Hematopoietic multipotent progenitor cell treated with erythropoietin and hydrocortisone succinate and interleukin-3 and kit ligand, for 8 days (in vitro differentiated cells): ENCODE measurements at places on chromosomes 12 and 14.

DNA sequence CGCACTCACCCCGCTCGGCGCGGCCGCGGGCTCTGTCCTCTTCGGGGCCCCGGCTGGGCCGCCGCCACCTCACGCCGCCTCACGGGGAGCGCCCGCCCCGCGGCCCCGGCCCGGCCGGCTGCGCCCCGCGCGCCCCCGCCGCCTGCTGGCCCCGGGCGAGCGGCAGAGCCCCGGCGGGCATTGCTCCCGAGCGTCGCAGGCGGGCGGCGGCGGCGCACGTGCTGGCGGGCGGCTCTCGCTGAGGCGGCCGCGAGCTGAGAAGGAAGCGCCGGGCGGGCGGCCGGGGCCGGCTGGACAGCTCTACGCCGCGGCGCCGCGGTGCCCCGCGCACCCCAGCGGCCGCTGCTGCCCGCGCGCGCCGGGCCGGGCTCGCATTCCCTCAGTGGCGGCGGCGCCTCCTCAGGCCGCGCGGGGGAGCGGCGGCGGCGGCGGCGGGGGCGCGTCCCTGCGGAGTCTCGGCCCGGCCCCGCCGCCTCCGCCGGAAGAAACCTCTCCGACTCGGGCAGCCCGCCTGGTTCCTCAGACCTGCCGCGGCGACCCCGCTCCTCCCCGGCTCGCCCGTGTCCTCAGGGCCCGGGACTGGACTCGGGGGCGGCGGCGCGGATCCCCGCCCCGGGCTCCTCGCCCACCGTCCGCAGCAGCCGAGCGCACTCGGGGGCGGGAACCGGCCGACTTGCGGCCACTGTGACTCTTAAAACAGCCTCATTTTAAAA, at the start of gene PITPNM2:
Gene PITPNM2 (minus strand): TSS at position 347 of the 713 bp plus-strand sequence. CDS start 116,500 bp downstream, outside the sequence.
- peak; percentile 45 for DNase-seq

DNA sequence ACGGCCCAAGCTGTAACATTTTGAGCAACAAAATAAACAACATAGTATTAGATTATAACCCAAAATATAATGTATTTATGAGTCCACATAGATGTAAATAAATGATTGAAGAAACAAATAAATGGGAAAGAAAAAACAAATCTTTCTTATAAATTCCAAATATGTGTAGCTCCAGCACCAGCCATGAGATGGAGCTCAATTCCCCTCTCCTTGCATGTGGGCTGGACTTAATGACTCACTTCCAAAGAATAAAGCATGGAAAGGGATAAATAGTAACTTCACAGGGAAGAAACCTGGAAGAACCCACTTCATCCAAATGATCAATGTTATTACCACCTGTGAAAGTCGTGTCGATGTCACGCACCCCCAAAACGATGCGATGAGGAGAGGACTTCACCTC, 158.8 kb downstream of the RPAP3 start:
- DNase-seq = peak; percentile 6

- no peak for DNase-seq
Observed at GRCh38 chr14:92962831-92963095, 39.8 kb downstream of the CHGA start.

DNA sequence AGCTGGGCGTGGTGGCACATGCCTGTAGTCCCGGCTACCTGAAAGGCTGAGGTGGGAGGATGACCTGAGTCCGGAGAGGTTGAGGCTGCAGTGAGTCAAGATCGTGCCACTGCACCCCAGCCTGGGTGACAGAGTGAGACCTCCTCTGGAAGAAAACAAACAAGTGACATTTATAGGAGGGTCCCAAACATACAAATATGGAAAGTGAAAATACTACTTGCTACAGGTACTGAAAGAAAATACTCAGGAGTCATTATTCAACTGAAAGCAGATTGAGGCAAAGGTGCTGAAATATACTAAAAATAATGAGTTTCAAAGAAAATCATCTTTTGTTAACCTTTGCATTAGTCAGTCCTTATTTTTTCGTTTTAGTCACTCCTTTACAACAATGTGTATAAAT, 53.5 kb downstream of the ETV6 start:
- no peak for DNase-seq

DNA sequence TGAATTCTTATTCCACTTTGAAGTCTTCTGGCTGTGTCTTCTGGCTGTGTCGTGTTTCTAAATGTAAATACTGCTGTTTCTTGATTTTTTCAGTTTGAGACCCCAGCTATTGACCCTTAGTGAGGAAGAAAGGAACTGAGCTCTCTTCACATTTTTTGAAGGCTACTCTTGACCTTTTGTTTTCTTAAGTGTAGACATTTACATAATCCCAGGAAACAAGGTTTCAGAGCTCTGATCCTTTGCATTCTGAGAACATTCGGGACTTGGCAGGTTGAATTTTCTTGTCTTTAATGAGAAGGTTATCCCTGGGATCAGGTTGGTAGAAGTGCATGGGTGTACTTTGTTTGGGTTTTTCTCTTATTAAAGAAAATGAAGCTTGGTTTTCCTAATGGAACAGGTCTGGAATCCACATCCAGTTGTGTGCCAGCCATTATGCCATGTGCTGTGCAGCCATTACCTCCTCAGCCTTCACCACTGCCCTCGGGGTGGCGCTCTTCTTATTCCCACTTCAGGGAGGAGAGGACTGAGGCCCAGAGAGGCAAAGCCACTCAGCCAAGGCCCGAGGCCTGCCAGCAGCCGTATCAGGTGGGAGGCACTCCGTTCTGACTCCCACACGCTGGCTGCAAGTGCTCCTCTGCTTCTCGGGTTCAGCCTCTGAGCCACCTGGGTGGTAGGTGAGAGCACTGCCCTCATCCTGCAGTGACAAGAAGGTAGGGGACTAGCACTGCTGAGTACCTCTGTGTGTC, 120.9 kb downstream of the BEGAIN start:
- no peak for DNase-seq

DNA sequence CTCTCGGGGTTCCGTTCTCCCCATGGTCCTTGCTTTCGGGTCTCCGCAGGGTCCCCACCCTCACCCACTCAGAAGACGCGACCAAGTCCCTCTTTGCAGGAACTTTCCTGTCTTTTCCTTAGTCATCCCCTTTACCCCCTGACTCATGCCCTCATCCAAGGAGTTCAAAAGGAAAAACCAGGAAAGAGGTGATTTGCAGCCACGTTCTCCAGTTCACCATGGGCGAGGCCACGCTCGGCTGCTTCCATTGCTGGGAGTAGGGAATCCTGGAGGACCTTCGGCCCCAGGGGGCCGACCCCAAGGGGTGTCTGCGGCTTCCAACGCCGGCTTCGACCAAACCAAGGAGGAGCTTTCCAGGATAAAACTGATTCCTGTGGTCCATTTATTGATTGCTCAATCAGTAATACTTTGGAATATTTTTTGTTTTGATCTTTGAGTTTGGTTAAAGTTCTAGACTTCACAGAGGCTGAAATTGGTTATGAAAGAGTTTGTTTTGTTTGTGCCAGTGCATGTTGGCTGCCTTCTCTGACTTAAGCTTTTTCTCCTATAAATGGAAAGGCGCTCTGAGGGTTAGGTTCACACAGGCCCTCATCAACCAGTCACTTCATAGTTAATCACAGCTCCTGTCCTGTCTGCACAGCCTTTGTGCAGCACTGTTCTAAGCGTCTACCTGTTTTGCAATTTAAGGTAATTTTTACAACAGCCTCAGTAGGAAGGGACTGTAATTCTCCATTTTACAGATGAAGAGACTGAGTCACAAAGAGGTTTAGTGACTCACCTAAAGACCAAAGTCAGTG, 827 bp downstream of the ALDH2 start:
- no peak for DNase-seq

DNA sequence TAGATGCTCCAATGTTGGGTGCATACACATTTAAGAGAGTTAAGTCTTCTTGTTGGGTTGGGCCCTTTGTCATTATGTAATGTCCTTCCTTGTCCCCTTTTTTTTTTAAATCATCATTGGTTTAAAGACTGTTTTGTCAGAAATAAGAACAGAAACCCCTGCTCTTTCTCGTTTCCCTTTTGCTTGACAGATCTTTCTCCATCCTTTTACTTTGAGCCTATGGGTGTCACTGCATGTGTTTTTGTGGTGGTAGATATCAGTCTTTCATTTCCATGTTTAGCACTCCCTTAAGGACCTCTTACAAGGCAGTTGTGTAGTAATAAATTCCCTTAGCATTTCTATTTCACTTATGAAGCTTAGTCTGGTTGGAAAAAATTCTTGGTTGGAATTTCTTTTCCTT, 47.4 kb downstream of the RTN1 start:
- no peak for DNase-seq
